ENCODE measurements at places on chromosomes 2 and 18. TPM values are rescaled to one million over a fixed set of nuclear protein-coding genes. Genes with fewer than 3 reads are reported as not detected.

- DNase-seq: no peak
Measured at GRCh38 chr2:150432312-150432625, 55.2 kb downstream of the RND3 start.

DNA sequence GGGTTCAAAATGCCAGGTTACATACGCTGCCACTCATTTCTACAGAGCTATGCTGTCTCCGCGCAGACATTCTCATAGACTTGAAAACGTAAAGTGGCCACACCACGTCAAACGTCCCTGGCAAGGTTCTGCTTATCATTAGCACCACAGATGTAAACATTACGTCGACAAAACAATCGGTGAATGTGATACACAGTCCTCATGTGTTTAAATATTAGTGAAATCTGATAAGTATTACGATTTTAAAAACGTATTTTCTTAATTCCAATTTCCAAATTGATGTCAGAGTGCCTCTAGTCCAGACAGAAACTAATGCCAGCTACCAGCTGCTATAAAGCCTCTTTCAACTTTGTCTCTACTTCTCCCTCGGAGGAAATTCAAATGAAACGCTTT, 1.2 kb downstream of the STK17B start:
- no peak for DNase-seq

DNA sequence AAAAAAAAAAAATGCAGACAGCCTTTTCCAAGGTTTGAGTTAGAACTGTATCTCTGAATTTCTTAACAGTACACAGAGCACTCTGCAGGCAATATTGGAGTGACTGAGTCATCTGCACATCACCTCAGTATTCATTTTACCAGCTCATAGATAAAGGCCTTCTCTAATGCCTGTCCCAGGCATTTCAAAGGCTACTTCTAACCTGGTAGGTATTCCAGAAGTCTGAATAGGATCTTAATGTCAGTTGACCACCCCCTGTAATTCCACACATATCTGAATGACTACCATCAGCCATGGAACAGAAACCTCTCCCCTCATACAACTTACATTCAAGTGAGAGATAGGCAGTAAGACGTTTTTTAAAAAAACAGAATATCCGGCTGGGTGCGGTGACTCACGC, 9.0 kb downstream of the METTL21A start:
- no peak for DNase-seq

The ANKRD29 gene
- 0.75 TPM for total RNA-seq

GRCh38 chr2:45000921-45001868, 8.1 kb downstream of the SIX2 start:
- DNase-seq: peak; percentile 20

The CD207 gene
- total RNA-seq: 0.49 TPM

- DNase-seq: no peak
Measured at GRCh38 chr2:223759569-223760430, 77.6 kb downstream of the AP1S3 start.

The HOXD4 gene
- total RNA-seq: 1.2 TPM

- no peak for DNase-seq
Measured at GRCh38 chr2:113861740-113862139, 28.1 kb upstream of the ACTR3 start.

GRCh38 chr2:231524477-231525247, 5.6 kb downstream of the NMUR1 start:
- DNase-seq: no peak

GRCh38 chr2:175233135-175233719, 51.7 kb upstream of the ATP5MC3 start:
- DNase-seq: no peak

DNA sequence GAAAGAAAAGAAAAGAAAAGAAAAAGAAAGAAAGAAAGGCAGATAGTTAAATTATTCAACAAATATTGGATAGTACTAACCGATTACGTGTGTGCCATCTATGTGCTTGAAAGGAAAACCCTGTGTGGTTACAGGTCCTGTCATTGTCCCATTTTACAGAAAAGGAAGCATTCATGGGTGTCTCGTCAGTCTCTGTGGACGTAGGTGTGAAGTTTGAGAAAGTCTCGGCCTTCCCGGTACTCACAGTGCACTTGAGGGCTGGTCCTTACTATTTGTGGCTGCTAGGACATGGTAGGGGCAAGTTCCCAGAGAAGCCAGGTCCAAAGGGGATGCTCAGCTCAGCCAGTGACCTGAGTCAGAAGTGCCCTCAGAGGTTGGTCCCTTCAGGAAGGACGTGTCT, 19.3 kb downstream of the SH3YL1 start:
- DNase-seq: no peak

- DNase-seq: peak; percentile 53
Measured at GRCh38 chr2:175030380-175031271, 25.4 kb upstream of the CHN1 start.

- DNase-seq: no peak
Measured at GRCh38 chr18:70781860-70782453, 493.1 kb downstream of the SOCS6 start.

The ARMC9 gene
- total RNA-seq: 2.2 TPM

The APLF gene
- 2.8 TPM for total RNA-seq

DNA sequence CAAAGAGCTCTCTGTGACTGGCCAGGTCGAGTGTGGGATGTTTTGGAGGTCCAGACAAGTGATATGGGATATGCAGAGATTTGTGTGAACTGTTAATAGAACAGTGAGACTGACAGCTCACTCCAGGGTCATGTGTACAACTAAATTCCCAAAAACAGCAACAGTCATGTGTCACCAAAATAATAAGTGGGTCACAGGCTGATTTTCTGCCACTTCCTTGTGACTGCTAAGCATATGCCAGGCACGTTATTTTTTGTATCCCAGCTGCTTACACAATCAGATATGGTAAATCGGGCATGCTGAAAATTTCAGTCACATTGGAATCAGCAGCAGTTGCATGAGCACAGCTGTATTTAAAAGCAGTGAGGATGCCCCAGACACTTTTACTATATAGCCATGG, 198.7 kb downstream of the PTGR3 start:
- no peak for DNase-seq

DNA sequence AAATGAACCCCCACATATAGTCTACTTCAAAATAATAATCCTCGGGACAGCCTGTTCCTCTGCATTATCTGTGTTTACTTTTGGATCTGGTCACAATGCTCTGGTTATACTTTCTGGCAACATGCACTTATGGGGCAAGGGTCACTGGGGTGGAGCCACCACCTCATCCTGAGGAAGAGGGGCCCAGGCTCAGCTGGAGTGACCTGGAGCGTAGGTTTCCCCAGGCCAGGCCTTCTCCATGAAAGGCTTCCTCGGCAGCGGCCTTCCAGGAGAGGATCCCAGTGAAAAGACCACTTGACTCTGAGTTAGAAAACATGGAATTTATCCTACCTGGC, 237.4 kb downstream of the SETBP1 start:
- DNase-seq: no peak

- DNase-seq: no peak
Measured at GRCh38 chr18:8794156-8794933, 89.0 kb downstream of the MTCL1 start.

DNA sequence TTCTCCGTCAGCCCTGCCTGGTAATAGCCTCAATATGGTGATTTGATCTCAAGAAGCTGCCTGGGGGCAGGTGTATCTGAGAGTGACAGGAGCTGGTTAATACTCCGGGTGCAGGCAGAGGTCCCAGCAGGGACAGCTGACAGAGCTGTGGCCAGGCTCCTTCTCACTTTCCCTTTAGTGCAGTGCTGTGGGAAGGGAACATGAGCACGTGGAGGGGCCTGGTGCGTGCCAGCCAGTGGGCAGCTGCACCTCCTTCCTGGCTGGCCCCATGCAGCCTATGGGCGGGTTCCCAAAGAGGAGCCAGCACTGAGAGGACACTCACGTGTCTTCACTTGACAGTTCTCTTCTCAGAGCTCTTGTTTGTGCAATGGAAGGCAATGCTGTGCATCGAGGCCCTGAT, 9.1 kb downstream of the CNNM4 start:
- peak; percentile 83 for DNase-seq

GRCh38 chr2:128420131-128420530, 101.5 kb upstream of the HS6ST1 start:
- DNase-seq: no peak

DNA sequence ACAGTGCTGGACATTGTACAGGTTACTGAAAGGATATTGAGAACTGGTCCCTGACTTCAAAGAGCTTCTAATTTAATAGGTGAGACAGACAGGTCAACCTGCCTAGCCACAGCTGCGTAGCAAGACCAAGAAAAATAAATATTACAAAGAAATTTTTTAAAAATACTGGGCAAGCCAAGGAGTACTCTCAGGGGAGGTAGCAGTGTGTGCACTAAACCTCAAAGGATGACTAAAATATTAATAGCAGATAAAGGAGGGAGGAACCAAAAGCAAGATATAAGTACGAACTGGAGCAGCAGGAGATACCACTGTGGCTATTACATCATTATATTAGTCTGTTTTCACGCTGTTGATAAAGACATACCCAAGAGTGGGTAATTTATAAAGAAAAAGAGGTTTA, 14.9 kb downstream of the SCG2 start:
- DNase-seq: no peak

DNA sequence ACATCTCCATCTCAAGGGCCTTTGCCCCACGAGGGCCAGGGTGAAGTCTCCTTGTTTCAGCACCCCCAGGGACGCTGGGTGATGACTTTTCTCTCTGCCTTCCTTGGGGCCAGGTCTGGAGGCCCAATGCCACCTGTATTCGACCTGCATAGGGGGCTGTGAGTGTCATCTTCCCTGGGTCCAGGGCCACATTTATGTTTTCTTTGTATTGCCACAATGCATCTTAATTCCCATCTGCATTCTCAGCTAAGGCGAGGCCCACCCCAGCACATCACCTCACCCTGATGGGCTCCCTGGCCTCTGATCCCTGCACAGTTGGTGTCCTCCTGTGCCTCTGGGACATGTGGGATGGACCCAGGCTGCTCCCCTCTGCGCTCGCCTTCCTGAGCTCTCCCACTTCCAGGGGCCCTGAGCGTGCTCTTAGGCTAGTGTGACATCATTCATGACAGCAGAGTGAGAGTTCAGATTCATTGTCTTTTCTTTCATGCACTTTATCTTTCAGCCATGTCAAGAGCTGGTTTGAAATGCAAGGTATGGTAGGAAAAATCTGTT, 122.0 kb upstream of the COPS8 start:
- no peak for DNase-seq

- DNase-seq: no peak
Measured at GRCh38 chr2:240431661-240432424, 3.6 kb upstream of the GPC1 start.

The PAPOLG gene
- total RNA-seq: 7.1 TPM

DNA sequence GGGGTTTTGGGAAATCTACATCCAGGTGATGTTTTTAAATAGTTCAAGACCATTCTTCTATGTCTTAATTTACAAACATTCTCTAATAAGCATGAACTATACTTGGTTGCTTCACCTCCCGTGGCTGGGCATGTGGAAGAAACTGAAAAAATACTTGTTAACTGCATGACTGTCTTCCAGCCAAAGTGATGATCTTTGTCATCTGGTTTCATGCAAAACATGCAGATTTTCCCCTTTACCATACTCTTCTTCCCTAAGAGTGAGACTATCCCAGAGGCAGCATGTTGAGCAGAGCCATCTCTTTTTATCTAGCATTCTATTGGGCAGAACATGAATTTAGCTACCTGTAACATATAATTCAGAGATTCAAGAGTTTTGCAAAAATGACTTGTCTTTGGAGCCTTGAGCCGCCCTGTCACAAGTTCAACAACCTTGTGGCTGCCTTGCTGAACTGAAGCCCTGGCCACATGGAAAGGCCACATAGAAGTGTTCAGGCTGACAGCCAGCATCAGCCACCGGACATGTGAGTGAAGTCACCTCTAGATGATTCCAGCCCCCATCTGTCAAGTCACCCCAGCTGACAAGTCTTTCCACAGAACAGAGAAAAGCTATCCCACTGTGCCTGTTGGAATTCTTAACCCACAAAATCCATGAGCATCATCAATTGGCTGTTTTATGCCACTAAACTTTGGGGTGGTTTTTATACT, 142.8 kb downstream of the ANKRD44 start:
- DNase-seq: no peak

DNA sequence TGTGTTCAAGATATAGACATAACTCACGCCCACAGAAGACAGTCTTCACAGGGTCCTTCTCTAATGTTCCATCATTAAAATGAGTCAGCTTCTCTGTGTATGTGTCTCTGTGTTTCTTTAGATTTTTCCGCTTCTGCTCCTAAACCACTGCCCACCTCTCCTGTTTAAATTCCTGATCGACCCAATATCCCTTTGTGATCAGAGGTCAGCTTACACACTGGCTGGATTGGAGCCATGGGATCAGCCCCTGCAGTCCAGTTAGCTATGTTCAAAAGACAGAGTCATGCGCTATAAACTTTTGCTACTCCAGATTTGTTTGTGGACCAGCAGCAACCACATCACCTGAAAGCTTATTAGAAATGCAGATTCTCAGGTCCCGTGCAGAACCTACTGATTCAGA, 229.2 kb downstream of the C1D start:
- DNase-seq: no peak

GRCh38 chr18:9737472-9738121, 29.5 kb downstream of the RAB31 start:
- DNase-seq: no peak

DNA sequence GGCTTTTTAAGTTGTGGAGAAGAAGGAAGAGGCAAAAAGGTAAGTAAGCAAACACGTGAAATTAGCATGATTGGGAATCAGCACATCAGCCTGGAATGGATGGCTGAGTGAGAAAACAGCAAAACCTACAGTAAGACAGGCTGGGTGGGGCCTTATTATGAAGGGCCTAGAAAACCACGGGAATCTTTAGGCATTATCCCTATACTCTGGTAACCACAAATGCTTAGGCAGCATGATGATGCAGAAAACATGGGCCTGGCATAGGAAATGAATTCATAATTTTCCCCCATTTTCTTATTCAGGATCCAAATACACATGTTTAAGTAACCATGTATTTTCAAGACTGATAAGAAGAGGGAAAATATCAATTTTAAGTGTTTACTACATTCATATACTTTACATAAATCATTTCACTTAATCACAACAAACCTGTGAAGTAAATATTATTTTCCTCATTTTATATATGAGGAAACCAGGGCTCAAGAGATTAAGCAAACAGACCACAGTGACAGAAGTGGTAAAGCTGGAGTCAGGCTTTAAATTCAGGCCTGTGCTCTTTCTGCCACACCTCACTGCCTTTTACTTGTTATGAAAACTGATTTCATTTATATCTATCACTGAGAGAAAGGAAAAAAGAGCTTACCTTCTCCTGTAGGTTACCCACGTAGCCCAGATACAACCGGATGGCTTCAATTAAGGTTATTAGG, 4.0 kb downstream of the TMEM17 start:
- no peak for DNase-seq

The FHOD3 gene
- 32.9 TPM for total RNA-seq
